Glomerular endothelial cell (primary cell): ENCODE measurements at places on chromosomes 3 and 15. TPM values are rescaled to one million over a fixed set of nuclear protein-coding genes. Genes with fewer than 3 reads are reported as not detected.

The TMEM41A gene
- total RNA-seq, result 15.5 and 19.2 TPM in 2 replicates

The CELSR3 gene
- 1.1 and 2.2 TPM in 2 replicates for total RNA-seq

The ECE2 gene
- not detected in 2 replicates for total RNA-seq

The PP2D1 gene
- not detected in 2 replicates for total RNA-seq

The RETNLB gene
- not detected in 2 replicates for total RNA-seq
